ENCODE measurements at places on chromosomes 1 and 21.

DNA sequence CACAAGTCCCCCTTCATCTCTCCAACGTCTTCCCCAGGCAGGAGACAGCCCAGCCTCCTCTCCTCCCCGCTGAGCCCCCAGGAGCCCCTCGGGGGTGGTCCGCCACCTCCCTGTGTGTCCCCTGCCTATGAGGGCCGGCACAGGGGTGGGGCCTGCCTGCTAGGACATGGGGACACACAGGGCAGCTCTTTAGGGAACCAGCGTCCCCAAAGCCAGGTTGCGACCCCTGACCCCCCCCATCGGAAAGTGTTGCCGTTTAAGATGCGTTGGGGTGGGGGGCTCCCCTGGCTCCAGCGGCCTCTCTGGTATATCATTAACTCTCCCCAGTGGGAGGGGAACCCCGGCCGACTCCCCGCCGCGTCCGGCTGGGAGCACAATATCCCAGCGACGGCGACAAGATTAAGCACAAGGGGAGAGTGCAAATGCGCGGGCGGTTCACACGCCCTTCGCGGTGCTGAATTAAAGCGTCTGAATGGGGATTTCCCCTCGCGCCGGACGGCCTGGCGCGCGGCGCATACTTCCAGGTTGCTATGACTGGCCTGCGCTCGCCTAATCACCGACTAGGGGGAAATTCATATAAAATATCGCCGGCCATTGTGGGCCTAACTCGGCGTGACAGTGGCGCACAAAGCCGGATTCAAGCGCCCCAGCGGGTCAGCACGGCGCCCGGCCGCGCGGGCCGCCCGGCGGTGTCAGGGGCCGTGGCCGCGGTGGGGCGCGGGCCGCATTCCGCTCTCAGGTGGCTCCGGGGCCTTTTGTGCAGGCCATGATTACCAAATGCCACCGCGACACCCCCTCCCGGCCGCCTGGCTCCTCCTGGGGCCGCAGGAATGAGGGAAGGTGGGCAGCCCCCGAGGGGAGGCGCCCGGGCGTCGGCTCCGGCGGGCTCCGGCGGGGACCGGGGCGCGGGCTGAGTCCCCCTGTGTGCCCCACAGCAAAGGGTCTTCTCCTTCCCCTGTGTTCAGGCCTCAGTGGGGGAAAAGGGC lies 30.9 kb downstream of the WNT3A start:
- no peak for DNase-seq

DNA sequence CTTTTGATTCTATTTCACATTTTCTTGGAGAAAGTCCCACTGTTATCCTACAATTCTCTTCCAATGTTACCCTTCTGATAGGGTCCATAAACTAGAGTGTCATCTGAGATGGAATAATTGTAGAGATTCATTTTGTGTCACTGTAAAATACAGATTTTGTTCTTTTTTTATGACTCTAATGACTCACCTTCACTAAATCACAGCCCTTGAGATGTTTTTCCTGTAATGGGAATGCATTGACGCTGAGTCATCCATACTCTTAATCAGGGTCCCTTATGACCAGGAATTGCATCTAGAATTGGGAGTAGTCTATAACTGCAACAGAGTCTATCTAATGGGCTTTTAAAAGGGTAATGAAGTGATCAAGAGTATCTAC lies 315.5 kb downstream of the TGFB2 start:
- DNase-seq, result no peak

DNA sequence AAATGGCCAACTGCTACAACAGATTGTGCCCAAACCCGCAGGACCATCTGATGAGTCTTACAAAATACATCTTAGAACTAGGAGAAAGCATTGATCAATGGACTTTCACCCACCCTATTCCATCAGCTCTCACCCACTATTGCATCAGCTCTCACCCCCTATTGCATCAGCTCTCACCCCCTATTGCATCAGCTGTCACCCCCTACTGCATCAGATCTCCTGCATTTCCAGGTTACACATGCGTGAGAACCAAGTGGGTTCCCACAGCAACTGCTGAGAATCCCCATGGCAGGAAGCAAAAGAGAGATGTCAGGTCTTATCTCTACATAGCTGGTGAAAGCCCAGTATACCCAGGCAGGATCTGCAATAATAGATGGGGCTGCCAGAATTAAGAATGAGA lies 533.5 kb downstream of the LTN1 start:
- DNase-seq, result no peak

DNA sequence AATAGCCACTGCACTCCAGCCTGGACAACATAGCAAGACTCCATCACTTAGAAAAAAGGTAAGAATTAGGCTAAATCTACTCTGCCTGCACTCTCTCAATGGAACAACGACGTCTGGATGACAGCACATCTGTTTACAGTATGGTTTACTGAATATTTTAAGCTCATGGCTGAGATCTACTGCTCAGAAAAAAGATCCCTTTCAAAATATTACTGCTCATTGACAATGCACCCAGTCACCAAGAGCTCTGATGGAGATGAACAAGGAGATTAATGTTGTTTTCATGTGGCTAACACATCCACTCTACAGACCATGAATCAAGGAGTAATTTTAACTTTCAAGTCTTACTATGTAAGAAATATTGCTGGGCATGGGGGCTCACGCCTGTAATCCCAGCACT lies 58.0 kb downstream of the SLC27A3 start:
- DNase-seq, result no peak

DNA sequence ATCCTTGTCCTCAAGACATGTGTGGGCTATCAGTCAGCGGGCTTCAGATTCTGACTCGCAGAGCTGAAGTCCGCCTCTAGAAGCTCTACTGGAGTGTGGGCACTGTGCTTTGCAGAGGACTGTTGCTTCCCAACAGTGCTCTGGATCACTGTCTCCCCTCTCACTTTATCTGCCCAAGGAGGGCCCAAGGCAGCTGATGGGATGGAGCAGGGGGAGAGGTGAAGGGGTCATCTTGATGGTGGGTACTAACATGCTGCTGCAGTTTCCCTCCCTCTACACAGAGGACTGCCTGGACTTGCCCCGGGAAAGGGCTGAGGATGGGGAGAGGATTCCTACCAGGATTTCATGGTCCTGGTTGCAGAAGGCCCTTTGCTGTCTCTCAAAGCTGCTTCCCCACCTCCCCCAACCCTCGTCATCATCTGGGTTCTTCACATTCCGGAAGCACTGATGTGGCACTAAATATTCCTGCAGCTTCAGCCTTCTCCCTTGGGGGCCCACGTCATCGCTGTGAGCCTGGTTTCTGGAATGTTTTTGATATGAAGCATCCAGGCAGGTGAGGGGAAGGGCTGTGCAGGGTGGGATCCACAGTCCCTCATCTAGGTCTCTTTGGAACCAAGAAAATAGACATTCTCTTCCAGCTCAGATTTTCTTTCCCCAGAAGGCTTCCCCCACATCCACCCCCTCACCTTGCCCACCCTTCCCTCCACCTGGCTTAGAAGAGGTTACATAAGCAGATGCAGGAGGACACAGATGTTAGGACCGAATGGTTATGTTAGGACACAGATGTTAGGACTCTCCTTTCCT lies 23.2 kb downstream of the NUAK2 start:
- DNase-seq, result no peak

DNA sequence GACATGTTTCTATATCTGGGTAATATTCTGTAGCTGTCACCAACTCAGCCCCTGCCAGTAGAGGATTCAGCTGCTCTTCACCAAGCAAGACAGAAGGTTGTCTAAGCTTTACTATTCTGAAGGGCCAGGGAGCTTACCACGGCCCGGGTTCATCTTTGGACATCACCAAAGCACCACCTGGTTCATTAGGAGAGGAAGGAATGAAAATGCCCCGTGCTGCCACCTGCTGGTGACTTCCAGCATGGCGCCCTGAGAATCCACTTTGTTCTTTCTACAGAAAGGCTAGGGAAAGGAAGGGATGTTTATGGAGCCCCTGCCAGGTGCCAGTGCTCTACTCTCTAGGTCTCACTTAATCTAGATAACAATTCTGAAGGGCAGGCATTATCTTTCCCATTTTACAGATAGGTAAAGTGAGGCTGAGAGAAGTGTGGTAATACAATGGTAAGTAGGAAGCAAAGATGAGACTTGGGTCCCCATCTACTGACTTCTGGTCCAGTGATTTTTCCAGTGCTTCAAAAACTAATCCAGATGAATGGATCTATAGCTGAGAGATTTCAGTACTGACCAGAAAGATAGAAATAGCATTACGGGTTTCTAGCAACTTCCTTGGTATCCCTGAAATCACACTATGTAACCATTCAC lies 79.5 kb downstream of the BEND5 start:
- no peak for DNase-seq

Measured in NCI-H524 treated with DMSO at 0.1 percent for 48 hours (cell line).